Left kidney (tissue), 8 donors: ENCODE measurements at places on chromosomes 7 and 10.

DNA sequence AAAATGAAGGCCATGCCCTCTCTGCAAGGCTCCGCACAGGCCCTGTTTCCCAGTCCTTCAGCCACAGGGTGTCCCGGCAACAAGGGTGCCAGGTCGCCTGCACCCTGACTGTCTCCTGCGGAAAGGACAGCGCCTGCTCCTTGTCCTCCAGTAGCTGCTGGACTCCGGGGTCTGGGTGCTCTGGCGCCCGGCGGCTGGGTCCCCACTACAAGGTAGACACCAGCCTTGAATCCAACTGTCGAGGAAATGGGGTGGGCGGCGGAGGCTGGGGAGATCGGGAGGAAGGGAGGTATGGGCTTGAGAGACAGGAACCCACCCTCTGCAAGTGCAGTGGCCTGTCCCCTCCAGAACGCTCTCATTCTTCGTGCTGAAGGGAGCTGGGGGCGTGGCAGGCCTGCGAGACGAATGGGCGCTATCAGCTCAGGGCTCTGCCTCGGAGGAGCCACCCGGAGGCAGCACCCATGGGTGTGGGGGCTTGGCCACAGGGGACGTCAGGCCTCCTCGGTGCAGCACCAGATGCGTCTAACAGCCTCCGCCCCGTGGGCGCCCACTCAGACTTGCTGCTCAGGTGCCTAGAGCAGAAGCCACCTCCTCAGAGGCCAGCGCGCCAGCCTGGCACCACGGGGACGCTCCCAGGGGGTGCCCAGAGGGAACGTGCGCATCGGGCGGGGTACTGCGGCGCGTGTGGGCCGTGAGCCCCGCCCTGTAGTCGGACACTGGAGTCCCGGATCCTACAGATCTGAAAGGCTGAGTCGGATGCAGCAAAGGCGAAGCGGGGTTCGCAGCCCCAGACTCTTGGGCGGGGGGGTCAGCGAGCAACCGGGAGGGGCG, 15.6 kb downstream of the ADAM8 start:
- no peak for DNase-seq

DNA sequence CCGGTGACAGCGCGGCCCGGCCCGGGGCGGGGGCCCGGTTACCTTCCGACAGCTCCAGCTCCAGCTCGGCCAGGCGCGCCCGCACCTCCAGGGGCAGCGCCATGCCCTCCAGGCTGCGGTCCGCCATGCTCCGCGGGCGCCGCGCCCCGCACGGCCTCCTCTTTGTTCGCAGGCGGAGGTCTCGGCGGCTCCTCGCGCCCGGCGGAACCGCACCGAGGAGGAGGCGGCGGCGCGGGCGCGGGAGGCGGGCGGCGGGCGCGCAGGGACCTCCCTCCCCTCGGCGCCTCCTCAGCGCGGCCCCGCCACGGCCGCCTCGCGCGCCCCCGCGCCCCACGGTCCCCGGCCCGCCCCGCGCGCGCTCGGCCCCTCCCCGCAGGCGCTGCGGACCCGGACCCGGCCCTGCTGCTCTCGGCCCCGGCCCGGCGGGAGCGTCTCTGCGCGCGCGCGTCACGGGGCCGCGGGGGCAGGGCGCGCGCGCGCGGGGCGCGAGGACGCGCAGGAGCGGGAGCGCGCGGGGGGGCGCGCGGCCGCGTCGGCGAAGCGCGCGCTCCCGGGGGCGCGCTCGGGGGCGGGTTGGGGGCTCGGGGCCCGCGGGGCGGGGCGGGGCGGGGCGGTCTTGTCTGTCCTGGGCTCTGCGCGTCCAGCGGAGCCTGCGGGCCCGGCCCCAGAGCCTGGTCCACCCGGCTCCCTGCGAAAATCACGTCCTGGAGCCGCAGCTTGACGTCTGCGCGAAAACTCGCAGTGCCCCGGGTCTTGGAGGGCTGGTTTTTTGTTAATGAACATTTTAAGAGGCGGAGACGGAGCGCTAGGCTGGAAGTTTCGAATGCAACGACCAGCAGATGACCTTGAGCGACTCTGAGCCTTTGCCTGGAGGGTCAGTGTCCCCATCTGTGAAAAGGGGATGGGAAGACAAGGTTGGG, at the start of gene DIP2C:
TSS of gene DIP2C (minus strand) at position 217 of the 920 bp plus-strand sequence. CDS start at position 127, 90 bp downstream.
- DNase-seq = peak; percentile 59

GRCh38 chr7:98137826-98138151, 31.1 kb downstream of the LMTK2 start:
- DNase-seq = no peak

GRCh38 chr10:62503872-62504271, 129.7 kb downstream of the ZNF365 start:
- DNase-seq = no peak

- DNase-seq = no peak
Observed at GRCh38 chr10:126288547-126289493, 99.5 kb downstream of the ADAM12 start.

GRCh38 chr7:39272691-39273090, 293.5 kb upstream of the YAE1 start:
- no peak for DNase-seq

DNA sequence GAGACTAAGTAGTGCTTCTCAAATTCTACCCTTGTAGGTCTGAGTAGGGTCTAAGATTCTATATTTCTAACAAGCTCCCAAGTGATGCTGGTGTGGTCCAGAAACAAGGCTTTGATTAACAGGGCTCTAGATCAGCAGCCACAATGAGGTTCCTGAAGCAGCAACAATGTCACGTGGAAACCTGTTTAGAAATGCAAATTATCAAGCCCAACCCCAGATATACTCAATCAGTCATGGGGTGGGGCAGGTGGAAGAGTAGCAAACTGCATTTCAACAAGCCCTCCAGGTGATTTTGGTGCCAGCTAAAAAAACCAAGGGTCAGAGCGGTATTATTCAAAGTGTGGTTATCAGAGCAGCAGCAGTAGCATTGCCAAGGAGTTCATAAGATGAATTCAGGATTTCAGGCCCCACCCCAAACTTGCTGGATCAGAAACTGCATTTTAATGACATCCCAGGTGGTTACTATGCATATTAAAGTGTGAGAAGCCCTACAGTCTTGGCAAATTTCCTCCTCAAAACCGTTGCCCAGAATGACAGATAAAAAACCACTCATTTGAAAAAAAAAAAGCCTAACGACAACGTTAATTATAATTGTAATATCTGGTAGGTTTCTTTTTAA, 199.2 kb downstream of the AHR start:
- no peak for DNase-seq

GRCh38 chr10:122485670-122486069, 24.3 kb downstream of the HTRA1 start:
- DNase-seq = no peak

DNA sequence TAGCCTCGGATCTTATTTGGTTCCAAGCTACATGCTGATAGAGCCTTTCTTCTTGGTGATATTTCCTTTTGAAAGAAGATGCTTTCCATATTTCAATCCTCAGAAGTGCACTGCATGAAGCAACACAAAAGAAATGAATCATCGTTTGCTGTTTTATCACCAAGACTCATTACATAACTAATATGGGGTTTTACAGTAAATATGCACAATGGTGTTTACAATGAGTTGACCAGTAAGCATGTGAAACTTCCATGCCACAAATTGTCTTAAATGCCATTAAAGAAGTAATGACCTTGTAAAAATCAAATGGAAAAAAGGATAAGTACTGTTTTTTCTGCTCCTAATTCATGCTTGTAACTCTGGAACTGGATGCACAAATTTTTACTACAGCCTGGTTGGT, 1017.0 kb upstream of the GHITM start:
- no peak for DNase-seq

- no peak for DNase-seq
Observed at GRCh38 chr10:49686651-49687050, 7.2 kb downstream of the C10orf53 start.

DNA sequence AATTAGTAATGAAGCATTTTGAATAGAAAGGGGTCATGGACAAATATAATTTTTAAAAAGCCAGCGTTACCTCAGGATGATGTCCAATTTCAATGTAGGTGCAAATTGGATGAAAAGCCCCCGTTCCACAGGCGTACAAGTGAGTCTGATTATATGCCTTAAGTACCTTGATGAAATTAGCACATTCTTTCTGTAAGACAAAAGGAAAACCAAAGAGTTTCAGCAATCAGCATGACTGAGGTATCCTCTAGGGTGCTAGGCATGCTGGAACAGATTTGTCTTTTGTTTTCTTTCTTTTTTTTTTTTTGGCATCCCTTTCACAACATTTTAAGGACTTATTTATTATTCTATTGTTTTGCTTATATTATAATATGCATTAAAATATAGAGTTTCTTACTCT, 84.2 kb downstream of the SEMA3A start:
- DNase-seq = no peak

- no peak for DNase-seq
Observed at GRCh38 chr10:78547397-78547796, 513.7 kb downstream of the RPS24 start.

DNA sequence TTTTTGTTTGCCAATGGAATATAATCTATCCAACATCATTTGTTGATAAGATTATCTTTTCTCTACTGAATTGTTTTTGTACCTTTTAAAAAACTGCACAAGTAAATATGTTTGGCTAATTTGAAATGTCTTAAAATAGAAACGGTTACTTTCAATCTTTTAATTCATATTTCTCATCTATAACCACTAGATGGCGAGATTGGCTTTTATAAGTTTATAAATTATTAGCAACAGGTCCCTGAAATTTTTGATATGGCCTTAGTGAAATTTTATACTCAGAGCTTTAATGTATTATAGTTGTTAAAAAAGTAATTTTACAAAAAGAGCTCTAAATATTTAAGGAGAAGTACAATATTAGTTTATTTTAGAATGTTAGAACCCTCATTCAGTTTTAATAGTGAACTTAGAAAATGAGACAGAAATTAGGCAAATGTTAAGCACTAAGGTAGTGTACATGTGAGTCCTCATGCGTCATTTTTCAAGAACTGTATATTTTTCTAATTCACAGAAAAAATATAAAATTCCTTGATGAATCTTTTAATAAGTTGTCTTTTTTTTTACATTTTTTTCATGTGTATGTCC, 592.5 kb downstream of the ARL4A start:
- no peak for DNase-seq

DNA sequence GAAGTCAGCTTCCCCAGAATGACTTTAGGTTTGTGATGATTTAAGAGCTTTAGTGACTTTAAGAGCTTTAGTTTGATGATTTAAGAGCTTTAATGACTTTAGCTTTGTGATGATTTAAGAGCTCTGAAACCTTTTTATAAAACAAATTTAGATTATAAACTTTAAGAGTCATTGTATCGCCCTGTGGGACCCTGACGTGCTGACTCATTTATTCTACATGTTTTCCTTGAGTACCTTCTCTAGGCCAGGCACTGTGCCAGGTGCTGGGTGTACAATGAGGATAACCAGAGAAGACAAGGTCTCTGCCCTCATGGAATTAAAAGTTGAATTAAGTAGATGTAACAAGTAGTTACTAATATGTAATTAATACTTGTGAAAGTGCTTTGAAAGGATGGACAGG, 45.4 kb downstream of the CNNM1 start:
- no peak for DNase-seq

DNA sequence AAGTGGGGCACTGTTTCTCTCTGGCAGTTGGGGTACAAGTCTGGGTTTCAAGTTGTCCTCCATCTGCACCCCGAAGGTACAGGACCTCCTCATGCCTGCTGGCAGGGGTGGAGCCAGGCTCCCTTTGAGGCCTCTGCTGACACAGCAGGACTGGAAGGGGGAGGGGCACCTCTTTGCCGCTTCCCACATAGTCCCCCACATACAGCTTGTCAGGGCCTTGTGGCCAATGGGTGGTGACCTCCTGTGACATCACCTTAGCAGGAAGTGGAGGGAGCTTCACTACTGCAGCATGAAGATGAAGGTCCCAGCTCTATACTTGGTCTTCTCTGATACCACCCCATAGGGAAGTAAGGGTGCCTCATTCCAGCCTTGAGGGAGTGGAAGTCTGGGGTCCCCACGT, 167.8 kb downstream of the RAMP3 start:
- no peak for DNase-seq

DNA sequence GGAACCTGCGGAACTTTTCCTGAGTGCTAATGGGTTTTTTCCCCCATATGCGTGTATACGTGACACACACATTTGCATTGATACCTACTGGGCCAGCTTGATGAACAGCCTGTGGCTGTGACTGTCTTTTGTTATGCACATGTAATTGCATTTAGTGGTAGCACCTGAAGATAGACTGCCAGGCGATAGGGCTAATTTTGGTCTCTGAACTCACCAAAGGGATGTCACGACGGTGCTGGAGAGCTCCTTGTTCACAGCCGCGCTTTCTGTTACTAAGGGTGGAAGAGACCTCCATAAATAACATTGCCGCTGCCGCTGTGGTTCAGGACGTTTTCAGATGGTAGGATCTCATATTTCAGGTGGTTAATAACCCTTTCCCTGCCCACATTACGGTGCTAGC, 133.2 kb downstream of the CAMK1D start:
- no peak for DNase-seq

- no peak for DNase-seq
Observed at GRCh38 chr7:34337163-34337562, 320.9 kb upstream of the NPSR1 start.

DNA sequence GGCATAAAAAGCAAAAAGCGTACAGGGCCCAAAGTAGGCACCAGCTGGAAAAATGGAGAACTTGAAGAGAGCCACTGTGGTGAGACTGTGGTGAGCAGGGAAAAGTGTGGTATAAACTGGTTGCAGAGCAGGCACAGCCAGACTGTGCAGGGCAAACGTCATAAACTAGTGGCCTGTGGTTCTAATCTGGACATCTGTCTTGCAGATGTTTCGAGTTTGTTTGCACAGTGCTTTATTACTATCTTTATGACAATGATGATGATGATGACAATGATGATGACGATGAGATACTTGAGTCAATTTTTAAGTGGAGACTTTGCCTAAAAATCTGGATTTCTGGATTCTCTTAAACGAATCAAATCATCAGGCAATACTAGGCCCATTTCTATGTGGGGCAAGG, 45.7 kb downstream of the SEMA3C start:
- no peak for DNase-seq

GRCh38 chr7:10720042-10720441, 253.6 kb upstream of the PHF14 start:
- DNase-seq = no peak

GRCh38 chr7:144006029-144006691, 6.0 kb downstream of the OR6B1 start:
- no peak for DNase-seq

DNA sequence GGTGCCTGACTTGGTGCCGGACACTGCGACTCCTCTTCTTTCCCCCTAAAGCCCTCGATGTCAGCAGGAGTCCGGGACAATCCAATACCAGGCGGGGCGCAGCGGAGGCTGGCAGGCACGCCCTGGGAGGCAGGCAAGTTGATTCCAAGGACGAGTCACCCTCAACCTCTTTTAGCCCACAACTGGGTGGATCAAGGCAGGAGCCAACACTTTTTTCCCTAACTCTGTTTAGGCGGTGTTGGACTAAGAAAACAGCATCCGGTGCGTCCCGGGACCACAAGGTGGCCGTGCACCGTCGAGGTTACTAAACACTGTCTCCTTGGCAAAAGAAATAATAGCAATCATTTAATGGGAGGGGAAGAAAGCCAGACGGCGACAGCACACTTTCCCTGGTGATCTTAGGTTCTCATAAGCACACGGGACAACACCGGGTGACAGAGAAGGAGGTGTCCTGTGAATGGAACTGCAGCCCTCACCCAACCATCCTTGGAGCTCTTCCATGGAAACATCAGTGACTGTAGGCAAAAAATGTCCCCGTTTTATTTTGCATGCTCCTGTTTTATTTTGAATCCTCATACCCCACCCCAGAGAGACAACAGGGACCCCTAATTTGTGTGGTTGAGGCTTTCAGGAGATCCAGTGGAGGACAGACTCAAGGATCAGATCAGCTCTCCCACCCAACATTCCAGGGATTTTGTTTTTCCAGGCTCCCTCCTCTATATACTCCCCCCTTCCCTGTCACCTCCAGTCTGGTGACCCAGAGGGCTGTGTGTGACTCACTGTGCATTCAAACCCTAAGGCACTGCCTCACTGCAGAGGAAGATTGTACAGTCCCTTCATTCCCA, 1.3 kb upstream of the CALCR start:
- DNase-seq = no peak
